HS-27A (cell line): ENCODE measurements at places on chromosomes 2 and 18.

DNA sequence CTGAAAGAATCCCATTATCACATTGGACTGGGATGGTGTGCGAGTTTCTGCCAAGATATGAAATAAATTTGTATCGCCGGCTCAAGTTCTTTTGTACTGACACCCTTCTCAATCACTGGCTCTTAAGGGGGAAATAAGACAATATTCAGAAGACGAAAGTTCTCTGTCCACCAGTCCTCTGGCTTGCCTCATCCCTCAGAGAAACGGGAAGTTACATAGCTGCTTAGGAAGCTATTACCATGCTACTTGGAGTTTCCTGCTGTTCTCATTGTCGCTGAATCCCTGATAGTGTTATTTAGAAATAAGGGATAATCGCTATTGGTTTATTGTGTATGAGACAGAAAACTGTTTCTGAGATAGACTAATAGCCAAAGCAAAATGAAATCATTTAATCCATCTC is 205.0 kb upstream of the ZNF521 start:
- DNase-seq: no peak

DNA sequence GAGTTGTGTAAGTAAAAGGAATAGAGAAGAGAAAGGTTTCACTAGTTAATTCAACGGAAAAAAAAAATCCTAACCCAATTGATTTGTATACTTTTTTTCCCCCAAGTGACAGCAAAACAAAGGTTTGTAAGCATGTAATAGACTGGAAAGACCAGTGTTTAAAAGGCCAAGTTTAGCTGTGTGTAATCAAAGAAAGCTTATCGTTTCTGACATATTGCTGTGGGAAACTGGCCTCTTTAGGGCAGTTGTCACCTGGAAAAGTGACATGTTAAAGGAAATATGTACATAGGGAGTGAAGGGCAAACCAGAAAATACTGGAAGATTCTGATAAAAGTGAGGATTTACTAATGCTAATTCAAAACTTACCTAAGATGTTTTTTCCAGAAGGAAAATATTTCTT is 45.9 kb upstream of the EPHA4 start:
- no peak for DNase-seq

DNA sequence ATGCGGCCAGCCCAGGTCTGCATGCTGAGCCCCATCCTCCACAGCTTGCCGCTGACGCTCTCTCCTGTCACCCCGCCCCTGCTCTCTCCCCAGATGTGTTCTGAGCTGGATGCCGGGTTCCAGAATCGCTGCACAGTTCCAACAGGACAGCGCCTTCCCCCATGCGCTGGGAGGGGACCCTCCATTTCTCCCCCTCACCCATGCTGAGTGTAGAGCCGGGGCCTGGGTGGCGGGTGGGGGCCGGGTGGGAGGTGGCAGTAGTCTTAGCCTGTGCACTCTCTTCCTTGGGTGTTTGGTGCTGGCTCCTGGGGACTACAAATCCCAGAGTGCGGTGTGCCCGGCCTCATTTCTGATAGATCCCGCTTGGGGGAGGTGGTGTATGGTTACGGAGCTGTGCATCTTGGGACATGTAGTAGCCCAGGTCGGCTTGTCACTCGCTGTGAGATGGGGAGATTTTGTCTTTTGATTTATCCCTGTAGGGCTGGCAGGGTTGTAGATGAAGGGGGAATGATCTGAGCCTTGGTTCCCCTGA is 6.8 kb downstream of the DNAJB2 start:
- no peak for DNase-seq

GRCh38 chr18:52345428-52345827 is 5.4 kb downstream of the DCC start:
- no peak for DNase-seq

DNA sequence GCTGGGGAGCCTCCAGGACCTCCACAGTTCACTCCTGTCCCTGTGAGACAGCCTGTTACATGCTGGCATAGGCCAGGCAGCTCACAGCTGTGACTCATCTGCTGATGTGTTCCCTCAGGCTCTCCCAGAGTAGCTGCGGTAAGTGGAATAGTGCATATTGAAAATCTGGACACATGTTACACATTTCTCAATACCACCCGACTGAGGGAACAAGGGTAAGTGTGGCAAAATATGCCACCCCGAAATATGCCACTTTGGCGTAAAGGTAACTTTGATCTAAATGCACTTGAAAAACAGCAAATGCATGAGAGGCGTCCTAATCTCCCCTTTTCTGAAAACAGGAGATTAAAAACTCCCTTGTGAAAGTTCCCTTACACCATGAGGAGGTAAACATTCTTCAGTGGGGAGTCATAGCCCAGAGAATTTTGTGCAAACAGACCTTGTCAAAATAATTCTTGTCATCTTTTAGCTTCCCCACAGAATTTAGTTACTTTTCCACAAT is 557.9 kb downstream of the CCDC85A start:
- DNase-seq: peak; percentile 91

DNA sequence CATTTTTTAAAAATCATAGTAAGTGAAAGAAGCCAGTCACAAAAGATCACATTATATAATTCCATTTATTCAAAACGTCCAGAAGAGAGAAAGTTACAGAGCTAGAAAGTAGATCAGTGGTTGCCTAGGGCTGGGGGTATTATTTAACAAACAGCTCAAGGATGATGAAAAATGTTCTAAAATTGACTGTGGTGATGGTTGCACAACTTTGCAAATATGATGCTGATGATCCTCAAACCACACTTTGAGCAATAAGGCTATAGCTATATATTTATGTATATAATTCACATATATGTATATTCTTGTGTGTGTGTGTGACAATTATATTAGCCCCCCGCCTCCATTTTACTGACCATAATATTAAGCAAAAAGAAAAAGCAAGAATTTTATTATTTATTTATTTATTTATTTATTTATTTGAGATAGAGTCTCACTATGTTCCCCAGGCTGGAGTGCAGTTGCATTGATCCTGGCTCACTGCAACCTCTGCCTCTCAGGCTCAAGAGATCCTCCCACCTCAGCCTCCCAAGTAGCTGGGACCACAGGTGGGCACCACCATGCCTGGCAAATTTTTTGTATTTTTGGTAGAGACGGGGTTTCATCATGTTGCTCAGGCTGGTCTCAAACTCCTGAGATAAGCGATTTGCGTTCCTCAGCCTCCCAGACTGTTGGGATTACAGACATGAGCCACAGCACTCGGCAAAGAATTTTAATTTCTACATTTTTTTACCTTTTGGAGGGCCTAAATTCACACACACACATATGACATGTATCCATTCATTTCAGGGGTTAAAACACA is 1.9 kb downstream of the WDR12 start:
- no peak for DNase-seq

- no peak for DNase-seq
These were observed 63.8 kb upstream of the MSH6 start for GRCh38 chr2:47719099-47719498.

DNA sequence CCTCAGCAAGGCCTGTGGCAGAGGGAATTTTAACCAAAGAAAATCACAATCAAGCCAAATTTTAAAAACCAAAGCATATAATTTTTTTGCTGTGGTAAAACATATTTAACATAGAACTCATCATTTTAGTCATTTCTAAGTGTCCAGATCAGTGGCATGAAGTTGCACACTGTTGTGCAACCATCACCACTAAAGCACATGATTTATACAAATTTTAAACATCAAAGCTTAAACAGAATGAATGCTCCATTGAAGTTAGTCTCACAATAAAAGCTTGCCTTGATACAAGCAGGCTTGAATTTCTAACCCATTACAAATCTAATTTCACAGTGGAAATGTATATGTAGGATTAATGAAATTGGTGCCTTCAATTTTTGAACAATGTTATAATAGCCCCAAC is 31.2 kb downstream of the FTCDNL1 start:
- no peak for DNase-seq

DNA sequence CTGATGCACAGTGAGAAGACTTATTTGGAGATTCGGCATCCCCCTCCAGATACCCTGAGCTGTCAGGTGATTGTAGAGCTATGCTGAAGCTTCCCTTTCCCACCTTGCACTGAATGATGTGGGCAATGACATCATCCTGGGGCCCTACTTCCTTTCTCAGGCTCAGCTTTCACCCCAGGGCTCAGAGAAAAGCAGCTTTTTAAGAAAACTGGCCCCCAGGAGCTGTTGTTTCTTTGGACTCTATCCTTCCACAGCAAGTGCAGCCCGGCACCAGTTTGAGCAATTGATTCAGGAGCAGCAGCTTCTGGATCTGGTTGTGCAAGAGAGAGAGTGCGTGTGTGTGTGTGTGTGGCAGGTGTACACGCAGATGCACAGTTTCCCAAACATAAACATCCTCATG is 251.3 kb downstream of the ANAPC1 start:
- no peak for DNase-seq

GRCh38 chr2:36486521-36487044 is 111.4 kb downstream of the FEZ2 start:
- peak; percentile 69 for DNase-seq

DNA sequence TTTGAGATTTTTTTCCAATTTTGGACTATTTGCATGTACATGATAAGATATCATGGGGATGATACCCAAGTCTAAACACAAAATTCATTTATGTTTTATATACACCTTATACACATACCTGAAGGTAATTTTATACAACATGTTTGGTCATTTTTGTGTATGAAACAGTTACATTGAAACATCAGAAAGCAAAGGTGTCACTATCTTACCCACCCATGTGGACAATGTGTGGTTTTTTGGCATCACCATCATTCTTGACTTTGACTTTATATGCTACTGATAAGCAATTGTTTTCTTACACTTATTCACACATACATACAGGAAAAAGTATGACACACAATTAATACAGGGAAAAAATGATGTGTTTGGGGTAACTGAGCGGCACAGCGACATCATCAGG is 51.0 kb upstream of the ACVR1 start:
- no peak for DNase-seq
